ENCODE measurements at places on chromosomes 7 and 10. TPM values are rescaled to one million over a fixed set of nuclear protein-coding genes. Genes with fewer than 3 reads are reported as not detected.

Gene GNAT3
- not detected for total RNA-seq

Gene CC2D2B
- 2.0 TPM for total RNA-seq

Gene PCLO
- 48.5 TPM for total RNA-seq

Gene LAMTOR4
- 22.6 TPM for total RNA-seq

Gene ANXA7
- 34.3 TPM for total RNA-seq

Gene ENO4
- 0.78 TPM for total RNA-seq

Gene DYDC2
- total RNA-seq: 1.4 TPM

Gene GPNMB
- total RNA-seq: 5.3 TPM

Gene LOXL4
- 0.47 TPM for total RNA-seq

Gene SFTPA1
- total RNA-seq: 0.16 TPM

Gene DIP2C
- total RNA-seq: 42.0 TPM

Gene GSTO1
- total RNA-seq: 26.4 TPM

Gene CEP55
- 1.9 TPM for total RNA-seq
